ENCODE measurements at places on chromosomes 3 and 15. TPM values are rescaled to one million over a fixed set of nuclear protein-coding genes. Genes with fewer than 3 reads are reported as not detected.

GRM2 gene
- 0.90 TPM for total RNA-seq

PTPRG gene
- 0.93 TPM for total RNA-seq

DNA sequence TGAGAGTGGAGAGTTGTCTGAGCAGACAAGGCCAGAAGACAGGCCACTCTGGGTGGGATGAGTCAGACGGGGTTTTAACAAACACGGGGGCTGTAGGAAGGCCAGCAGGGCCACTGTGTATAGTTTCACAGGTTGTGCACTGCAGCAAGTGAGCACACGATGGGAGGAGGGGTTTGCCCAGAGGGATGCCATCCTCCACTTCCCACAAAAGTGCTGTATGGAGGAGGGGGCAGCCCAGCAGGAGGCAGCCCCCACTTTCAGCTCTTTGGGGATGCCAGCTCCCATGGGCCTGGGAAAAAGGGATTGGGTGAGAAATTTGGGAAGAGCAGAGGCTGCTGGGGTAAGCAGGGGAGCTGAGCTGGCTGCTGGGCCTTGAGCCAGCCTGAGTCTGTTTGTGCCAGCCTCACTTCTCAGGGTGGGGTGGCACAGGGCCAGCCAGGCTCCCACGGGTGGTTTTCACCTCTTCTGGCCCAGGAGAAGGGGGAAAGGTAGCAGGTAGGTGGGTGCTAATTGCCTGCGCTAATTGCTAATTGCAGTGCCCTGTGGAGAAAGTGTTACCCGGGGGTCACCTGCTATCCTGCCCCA lies 6.7 kb downstream of the ZBTB47 start:
- DNase-seq: no peak
- H3K27me3 ChIP-seq: no peaks in the 10 kb centered on the region
- no peak overlapping the region for H3K4me3 ChIP-seq
- no peak overlapping the region for H3K27ac ChIP-seq
- no peaks in the 10 kb centered on the region for H3K36me3 ChIP-seq

GRCh38 chr3:156751461-156752025 lies 74.6 kb upstream of the LEKR1 start:
- DNase-seq: no peak
- H3K27me3 ChIP-seq: peaks cover 23% of the 10 kb centered on the region

GRCh38 chr3:110995461-110996231 lies 76.0 kb upstream of the NECTIN3 start:
- no peak overlapping the region for H3K27ac ChIP-seq
- no peak overlapping the region for H3K4me3 ChIP-seq
- H3K36me3 ChIP-seq: no peaks in the 10 kb centered on the region
- H3K4me1 ChIP-seq: no peaks in the 10 kb centered on the region

- no peak for DNase-seq
- H3K36me3 ChIP-seq: no peaks in the 10 kb centered on the region
- no peak overlapping the region for H3K27ac ChIP-seq
- H3K4me3 ChIP-seq: no peak overlapping the region
- peaks cover 12% of the 10 kb centered on the region for H3K27me3 ChIP-seq
Measured at GRCh38 chr3:192842138-192842537, 75.5 kb downstream of the MB21D2 start.

DNA sequence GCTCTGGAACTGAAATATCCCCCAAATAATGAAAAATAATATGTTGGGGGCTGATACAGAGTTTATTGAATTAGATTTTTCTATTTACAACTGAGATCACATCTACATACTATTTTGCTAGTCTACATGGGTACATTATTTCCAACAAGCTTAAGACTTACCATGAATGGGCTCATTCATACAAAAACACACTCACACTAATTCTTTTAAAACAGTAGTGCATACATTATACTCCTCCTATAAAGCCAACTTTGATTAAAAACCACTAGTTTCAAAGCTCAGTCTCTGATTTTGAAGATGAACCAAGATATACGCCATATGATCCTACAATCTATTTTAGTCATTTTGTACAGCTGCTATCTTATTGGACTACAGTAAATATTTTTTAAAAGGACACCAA lies 24.9 kb downstream of the TSPAN3 start:
- no peak for DNase-seq
- no peak overlapping the region for H3K27ac ChIP-seq
- H3K4me1 ChIP-seq: peaks cover 31% of the 10 kb centered on the region
- H3K36me3 ChIP-seq: peaks cover 27% of the 10 kb centered on the region

- no peak overlapping the region for H3K27ac ChIP-seq
- peaks cover 21% of the 10 kb centered on the region for H3K4me1 ChIP-seq
- no peaks in the 10 kb centered on the region for H3K27me3 ChIP-seq
- H3K36me3 ChIP-seq: no peaks in the 10 kb centered on the region
- H3K4me3 ChIP-seq: no peak overlapping the region
Measured at GRCh38 chr3:13425689-13426088, 5.6 kb upstream of the NUP210 start.

DNA sequence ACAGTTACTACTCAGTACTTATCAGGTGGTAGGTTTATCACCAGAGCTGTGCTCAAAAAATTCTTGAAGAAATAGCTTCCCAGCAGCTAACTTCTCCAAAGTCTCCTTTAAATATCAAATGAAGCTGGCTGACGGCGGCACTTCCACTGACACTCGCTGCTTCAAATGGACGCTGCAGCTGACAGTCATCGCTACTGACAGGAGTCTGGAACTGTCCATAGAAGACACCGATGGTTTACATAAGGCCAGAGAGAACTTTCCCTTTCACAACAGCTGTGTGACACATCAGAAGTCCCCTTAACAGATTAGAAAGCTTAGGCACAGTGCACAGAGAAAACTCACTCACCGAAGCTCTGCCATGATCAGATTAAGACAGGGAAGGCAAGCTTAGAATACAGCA lies 270.2 kb downstream of the SHOX2 start:
- no peak for DNase-seq
- no peak overlapping the region for H3K27ac ChIP-seq
- no peaks in the 10 kb centered on the region for H3K4me1 ChIP-seq
- no peaks in the 10 kb centered on the region for H3K36me3 ChIP-seq
- no peaks in the 10 kb centered on the region for H3K27me3 ChIP-seq

- H3K4me3 ChIP-seq: no peak overlapping the region
- no peak overlapping the region for H3K27ac ChIP-seq
- H3K27me3 ChIP-seq: no peaks in the 10 kb centered on the region
- H3K4me1 ChIP-seq: no peaks in the 10 kb centered on the region
Measured at GRCh38 chr15:47384776-47385175, 332.5 kb upstream of the SEMA6D start.

- no peak for DNase-seq
- no peak overlapping the region for H3K27ac ChIP-seq
- no peaks in the 10 kb centered on the region for H3K27me3 ChIP-seq
- no peak overlapping the region for H3K4me3 ChIP-seq
Measured at GRCh38 chr3:23710555-23710954, 95.2 kb upstream of the UBE2E1 start.

ARL14 gene
- total RNA-seq: not detected

DNA sequence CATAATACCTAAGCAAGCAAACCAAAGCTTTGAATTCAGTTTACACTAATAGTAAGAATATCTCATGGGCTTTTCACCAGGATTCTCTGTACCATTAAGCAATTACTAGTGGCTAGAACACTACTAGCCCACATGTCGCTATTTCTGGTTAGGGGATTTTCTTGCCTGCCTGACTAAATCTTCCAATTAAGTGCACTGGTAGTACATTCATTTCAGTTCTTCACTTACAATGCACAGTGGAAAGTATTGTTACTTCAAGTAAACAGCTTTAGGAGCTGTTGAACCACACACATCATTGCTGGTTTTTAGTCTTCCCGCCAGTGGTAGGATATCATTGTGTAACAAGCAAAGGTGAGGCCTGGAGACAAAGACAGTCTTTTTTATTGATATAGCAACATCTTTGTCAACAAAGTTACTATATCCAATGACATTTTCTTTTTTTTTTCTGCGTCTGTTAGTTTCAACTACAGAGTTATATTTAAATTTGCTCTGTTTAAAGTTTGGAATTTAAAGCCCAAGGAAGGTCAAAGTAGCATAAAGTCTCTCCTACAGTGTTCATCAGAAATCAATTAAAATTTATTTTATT lies 826.8 kb upstream of the NR2F2 start:
- no peak overlapping the region for H3K4me3 ChIP-seq
- DNase-seq: no peak
- peaks cover 21% of the 10 kb centered on the region for H3K27me3 ChIP-seq
- no peak overlapping the region for H3K27ac ChIP-seq
- peaks cover 4% of the 10 kb centered on the region for H3K4me1 ChIP-seq

DNA sequence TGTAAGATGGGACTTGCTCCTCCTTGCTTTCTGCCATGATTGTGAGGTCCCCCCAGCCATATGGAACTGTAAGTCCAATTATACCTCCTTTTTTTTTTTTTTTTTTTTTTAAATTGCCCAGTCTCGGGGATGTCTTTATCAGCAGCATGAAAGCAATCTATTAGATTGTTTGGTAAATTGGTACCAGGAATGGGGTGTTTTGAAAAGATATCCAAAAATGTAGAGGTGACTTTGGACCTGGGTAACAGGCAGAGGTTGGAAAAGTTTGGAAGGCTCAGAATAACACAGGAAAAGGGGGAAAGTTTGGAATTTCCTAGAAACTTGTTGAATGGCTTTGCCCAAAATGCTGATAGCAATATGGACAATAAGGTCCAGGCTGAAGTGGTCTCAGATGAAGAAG lies 545.8 kb upstream of the ALCAM start:
- H3K27me3 ChIP-seq: no peaks in the 10 kb centered on the region
- no peaks in the 10 kb centered on the region for H3K36me3 ChIP-seq
- no peak overlapping the region for H3K4me3 ChIP-seq
- no peak for DNase-seq
- H3K27ac ChIP-seq: no peak overlapping the region

KNG1 gene
- not detected for total RNA-seq

RBPMS2 gene
- 0.33 TPM for total RNA-seq

THRB gene
- total RNA-seq: not detected

DNA sequence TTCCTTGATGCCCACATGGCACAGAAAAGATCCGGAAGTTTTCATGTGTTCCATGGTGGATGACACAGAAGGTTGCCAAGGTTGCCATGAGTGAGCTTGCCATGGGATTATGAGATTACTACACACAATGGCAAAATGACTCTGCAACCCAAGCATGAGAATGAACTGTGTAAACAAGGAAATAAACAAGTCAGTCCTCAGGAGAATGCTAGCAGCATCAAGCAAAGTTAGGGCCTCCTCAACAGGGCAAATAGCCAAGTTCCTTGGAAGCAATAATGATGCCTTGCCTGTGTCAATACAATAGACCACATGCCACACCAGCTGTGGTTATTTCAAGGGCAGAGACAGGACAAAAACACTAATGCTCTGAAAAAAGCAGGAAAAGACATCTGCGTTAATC lies 41.8 kb downstream of the AQR start:
- H3K36me3 ChIP-seq: peaks cover 17% of the 10 kb centered on the region
- no peak overlapping the region for H3K4me3 ChIP-seq
- no peaks in the 10 kb centered on the region for H3K4me1 ChIP-seq
- H3K27ac ChIP-seq: no peak overlapping the region
- DNase-seq: no peak
- H3K27me3 ChIP-seq: no peaks in the 10 kb centered on the region

- no peak overlapping the region for H3K27ac ChIP-seq
- no peaks in the 10 kb centered on the region for H3K27me3 ChIP-seq
- peaks cover 4% of the 10 kb centered on the region for H3K36me3 ChIP-seq
- no peak overlapping the region for H3K4me3 ChIP-seq
- no peak for DNase-seq
Measured at GRCh38 chr3:114329823-114330222, 36.0 kb downstream of the TIGIT start.

DNA sequence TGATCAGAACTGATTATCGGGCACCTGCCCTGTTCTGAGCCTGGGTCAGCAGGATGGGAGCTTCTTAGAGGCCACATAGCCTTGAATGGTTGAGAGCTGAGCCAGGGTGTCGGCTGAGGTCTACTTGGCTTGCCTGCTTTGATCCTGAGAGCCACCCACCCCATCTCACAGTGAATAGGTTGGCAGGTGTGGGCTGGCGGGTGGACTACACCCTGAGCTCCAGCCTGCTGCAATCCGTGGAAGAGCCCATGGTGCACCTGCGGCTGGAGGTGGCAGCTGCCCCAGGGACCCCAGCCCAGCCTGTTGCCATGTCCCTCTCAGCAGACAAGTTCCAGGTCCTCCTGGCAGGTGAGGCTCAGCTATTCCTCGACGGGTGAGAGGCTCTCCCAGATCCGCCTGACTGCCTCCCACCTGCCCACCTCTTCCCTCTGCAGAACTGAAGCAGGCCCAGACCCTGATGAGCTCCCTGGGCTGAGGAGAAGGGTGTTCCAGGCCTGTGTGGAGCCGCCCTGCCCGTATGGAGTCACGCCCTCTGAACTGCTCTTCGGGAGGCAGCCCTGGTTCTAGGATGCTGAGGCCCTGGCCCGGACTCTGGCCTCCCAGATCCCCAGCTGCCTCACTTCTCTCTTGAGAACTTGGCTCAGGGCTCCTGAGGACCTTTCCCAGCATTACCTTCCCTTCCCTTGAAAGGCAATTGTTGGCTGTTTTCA lies 3.8 kb downstream of the COMMD4 start:
- peaks cover 4% of the 10 kb centered on the region for H3K36me3 ChIP-seq
- no peak overlapping the region for H3K27ac ChIP-seq
- H3K4me1 ChIP-seq: peaks cover 21% of the 10 kb centered on the region
- no peaks in the 10 kb centered on the region for H3K27me3 ChIP-seq
- DNase-seq: peak; percentile 51

DNA sequence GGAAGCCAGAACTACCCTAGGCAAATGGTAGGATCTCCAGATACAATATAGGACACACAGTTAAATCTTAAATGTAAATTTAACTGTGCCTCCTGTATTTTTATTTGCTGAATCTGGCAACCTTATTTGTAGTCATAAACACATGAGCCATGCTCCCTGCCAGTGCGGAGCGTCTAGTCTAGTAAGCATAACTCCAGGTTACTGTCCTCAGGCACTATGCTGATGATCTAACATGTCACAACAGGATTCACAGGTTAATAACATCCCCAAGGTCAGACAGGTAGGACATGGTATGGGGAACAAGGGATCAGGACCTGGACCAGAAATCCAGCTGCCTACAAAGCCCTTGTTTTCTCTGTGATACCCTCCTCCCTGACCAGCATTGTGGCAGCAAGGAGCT lies 305.1 kb downstream of the CACNA2D3 start:
- no peak overlapping the region for H3K27ac ChIP-seq
- no peak overlapping the region for H3K4me3 ChIP-seq
- DNase-seq: no peak

DNA sequence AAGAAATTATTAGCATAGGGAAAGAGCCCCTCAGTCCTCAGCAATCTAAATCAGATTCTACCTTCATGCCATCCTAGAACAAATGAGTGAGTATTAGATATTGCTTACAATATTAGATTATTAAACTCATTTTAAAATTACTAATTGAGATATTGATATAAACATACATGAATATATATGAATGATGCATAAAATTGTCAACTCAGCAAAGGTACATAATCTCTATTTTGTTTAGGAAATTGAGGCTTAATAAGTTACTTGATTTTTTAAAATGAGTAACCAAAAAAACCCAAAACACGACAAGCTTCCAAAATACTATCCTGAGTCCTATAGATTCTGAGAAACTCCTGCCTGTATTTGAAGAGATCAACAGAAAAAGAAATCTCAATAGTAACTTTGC lies 297.7 kb upstream of the TMCO5A start:
- no peak overlapping the region for H3K4me3 ChIP-seq
- H3K27ac ChIP-seq: no peak overlapping the region
- no peaks in the 10 kb centered on the region for H3K4me1 ChIP-seq
- no peak for DNase-seq
- H3K27me3 ChIP-seq: no peaks in the 10 kb centered on the region

GOLGA8Q gene
- total RNA-seq: 27.5 TPM

- no peak overlapping the region for H3K4me3 ChIP-seq
- H3K27me3 ChIP-seq: no peaks in the 10 kb centered on the region
Measured at GRCh38 chr3:122505676-122506075, 9.1 kb downstream of the KPNA1 start.

SIDT1 gene
- total RNA-seq: 44.1 TPM

GRCh38 chr15:45918839-45919238 lies 284.0 kb downstream of the SQOR start:
- H3K36me3 ChIP-seq: no peaks in the 10 kb centered on the region
- H3K27me3 ChIP-seq: no peaks in the 10 kb centered on the region
- DNase-seq: no peak
- no peak overlapping the region for H3K4me3 ChIP-seq

ADAM10 gene
- 89.9 TPM for total RNA-seq

Measured in natural killer cell treated with Interleukin-12 subunit alpha and Interleukin-12 subunit beta and Interleukin-15 and Interleukin-18, amount 100 ng/mL, for 72 hours (primary cell).